NCI-H774 (cell line): ENCODE measurements at places on chromosomes 1 and 21.

- DNase-seq: no peak
Observed at GRCh38 chr1:24384251-24385090, 29.1 kb downstream of the STPG1 start.

- peak; percentile 49 for DNase-seq
Observed at GRCh38 chr1:178541829-178542553, 29.1 kb downstream of the TEX35 start.

DNA sequence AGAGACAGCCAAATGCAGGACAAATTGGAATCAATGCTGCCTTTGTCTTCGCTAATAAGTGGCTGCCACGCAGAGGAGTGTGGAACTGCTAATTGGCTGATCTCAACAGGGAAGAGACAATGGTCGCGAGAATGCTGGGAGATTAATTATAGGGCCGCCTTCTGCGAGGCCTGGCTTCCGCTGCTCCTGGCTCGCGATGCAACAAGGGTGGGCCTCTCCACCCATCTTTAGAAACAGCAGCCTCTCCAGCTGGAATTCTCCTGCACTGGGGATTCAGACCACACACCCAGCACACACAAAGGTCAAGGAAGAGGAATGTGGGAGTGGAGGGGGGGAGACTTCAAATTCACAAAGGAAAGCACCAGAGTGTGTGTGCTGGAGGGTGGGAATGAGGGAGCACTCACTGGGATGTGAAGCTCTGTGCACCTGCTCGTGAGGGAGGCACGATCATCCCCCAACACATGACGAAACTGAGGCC is 200.7 kb upstream of the GRIK3 start:
- no peak for DNase-seq

GRCh38 chr1:153883223-153883622 is 39.5 kb downstream of the GATAD2B start:
- no peak for DNase-seq

- no peak for DNase-seq
Observed at GRCh38 chr1:117886101-117886795, 43.2 kb downstream of the GDAP2 start.
